Naive thymus-derived CD8-positive, alpha-beta T cell (primary cell): ENCODE measurements at places on chromosomes 1 and 21. TPM values are rescaled to one million over a fixed set of nuclear protein-coding genes. Genes with fewer than 3 reads are reported as not detected.

DNA sequence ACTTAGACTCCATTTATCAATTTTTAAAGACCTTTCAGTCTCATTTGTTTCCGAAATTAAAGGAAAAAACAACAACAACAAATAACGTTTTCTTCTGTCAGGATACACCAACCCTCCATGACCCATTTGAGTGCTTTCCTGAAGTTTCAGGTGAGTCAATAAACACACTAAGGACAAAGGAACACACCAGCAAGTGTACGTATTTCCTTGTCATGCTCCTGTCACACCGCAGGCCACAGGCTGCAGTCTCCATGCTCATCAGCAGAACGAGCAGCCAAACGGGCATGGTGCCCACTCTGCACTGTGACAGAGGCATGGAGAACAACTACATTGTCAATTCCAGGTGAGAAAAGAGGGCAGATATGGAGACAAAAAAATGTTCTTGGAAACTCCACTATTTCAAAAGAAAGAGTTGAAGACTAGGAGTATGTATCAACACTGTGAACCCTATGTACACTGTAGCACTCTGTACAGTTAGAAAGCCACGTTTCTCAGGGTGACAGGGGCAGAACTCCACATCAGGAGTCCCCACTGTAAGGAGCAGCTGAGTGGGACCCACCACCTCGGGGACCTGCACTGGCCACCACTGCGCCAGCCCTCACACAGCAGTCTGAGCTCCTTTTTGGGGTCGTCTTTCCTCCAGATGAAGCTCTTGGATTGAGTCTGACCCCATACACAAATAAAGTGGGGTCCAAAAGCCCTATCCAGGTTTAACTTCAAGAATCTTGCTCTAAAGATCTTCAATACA is 2.6 kb downstream of the PTTG1IP start:
- no peak for DNase-seq

CD46 gene
- 225 TPM for total RNA-seq

CRYAA gene
- total RNA-seq = not detected

TNFSF4 gene
- 2.3 TPM for total RNA-seq

- no peak for DNase-seq
Measured at GRCh38 chr1:201253906-201254624, 29.2 kb upstream of the PKP1 start.

DNA sequence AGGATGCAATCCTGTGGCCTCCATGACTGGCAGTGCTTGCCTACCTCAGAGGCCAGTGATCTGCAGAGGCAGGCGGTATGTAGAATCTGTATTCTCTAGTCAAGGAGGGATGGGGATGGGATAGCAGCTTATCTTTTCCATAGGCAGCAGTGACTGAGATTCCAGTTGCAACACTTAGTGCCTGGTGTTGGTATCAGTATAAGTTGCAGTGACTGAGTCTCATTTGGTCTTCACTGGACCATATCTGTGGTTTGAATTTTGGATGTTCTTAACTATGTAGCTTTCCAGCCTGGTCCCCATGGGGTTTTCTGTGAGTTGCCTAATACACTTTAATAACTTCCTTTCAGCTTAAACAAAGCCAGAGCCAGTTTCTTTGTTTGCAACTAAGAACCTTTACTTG is 16.5 kb downstream of the DYRK1A start:
- DNase-seq = no peak

- no peak for DNase-seq
Measured at GRCh38 chr1:43534256-43534655, 3.6 kb downstream of the PTPRF start.

- DNase-seq = no peak
Measured at GRCh38 chr1:212488436-212489283, 55.9 kb downstream of the NENF start.

RFX5 gene
- 64.5 TPM for total RNA-seq

CDKN2C gene
- total RNA-seq = 4.0 TPM

GRCh38 chr1:56249234-56249633 is 330.1 kb downstream of the PLPP3 start:
- no peak for DNase-seq

DNA sequence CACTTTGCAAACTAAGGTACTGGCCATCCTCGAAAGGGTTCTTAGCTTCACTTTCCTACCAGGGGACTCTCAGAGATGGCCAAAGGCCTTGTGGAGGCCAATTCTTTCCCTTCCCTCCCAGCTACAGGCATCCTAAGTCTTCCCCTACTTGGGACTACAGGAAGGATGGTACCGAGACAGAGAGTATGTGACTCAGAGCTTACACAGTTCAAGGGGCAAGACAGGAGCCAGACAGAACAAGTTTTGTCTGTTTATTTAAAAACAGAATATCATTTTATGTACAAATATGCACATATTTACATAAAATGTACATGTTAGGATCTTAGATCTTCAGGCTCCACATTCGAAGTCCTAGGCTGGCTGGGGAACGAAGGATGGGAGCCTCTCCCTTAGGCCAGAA is 1.1 kb upstream of the ARHGAP30 start:
- no peak for DNase-seq

- no peak for DNase-seq
Measured at GRCh38 chr1:245605480-245606156, 450.8 kb downstream of the KIF26B start.

DNA sequence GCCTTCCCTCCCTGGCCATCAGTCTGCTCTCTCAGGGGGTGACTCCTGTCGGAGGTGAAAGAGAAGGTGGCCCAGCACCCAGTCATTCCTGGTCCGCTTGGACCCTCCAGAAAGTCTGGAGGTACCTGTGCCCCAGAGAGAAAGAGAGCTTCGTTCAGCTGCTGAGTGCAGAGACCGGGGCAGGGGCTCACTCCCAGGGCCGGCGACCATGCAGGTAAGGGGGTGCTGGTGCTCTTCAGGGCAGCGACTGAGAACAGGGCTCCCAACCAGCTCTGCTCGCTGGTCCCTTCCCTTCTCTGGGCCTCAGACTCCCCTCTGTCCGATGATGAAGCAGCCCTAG is 30.1 kb downstream of the HSPG2 start:
- no peak for DNase-seq

RABIF gene
- 15.1 TPM for total RNA-seq

DNA sequence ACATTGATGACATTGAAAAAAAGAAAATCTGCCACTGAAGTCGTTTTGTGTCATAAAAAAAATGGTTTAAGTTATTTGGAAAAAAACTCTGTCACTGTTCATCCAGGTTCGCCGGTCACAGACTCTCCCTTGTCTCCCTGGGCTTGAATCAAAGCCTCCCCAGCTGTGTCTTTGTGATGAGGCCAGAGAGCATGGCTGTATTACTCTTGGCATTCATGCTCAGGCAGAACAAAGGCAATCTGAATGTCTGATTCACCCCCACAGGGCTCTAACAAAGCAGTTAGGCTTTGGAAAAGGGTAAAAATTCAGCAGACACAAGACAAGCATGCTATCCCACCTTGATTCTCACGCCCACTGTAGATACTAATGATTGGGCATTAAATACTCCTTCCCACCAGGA is 304.3 kb upstream of the PLD5 start:
- DNase-seq = no peak

- DNase-seq = no peak
Measured at GRCh38 chr1:1604374-1605033, 4.6 kb upstream of the FNDC10 start.

DNA sequence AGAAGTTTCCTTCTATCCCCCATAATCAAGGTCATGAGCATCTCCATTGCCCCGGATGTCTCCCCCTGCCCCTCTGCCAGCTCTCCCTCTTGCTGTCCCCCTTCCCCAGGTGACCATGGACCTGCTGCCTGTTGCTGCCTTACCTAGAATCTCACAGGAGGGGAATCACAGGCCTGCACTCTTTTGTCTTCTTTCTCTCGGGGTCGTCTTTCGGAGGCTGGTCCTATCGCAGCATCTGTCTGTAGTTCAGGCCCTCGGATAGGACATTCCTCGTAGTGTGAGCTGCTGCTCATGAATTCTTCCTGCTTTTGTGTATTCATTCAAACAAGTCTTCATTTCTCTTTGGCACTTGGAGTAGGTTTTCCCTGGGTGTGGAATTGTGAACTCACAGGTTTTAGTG is 39.9 kb upstream of the ACTRT2 start:
- DNase-seq = no peak

- DNase-seq = no peak
Measured at GRCh38 chr1:118483245-118484006, 298.4 kb upstream of the SPAG17 start.

CASQ1 gene
- total RNA-seq = not detected

SPRR2A gene
- total RNA-seq = not detected

TTLL7 gene
- not detected for total RNA-seq

DNA sequence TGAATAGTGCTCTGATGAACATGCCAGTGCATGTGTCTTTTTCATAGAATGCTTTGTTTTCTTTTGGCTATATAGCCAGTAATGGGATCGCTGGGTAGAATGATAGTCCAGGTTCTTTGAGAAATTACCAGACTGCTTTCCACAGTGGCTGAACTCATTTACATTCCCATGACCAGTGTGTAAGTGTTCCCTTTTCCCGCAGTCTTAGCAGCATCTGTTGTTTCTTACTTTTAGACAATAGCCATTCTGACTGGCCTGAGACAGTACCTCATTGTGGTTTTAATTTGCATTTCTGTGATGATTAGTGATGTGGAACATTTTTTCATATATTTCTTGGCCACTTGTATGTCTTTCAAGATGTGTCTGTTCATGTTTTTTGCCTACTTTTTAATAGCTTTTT is 784.5 kb downstream of the USP25 start:
- no peak for DNase-seq

HPDL gene
- 1.5 TPM for total RNA-seq

MAD2L2 gene
- total RNA-seq = 21.3 TPM

CAMTA1 gene
- 37.1 TPM for total RNA-seq

- no peak for DNase-seq
Measured at GRCh38 chr1:167105271-167106118, 11.6 kb downstream of the STYXL2 start.

GRCh38 chr1:107536266-107536665 is 395.4 kb downstream of the NTNG1 start:
- DNase-seq = no peak

DNA sequence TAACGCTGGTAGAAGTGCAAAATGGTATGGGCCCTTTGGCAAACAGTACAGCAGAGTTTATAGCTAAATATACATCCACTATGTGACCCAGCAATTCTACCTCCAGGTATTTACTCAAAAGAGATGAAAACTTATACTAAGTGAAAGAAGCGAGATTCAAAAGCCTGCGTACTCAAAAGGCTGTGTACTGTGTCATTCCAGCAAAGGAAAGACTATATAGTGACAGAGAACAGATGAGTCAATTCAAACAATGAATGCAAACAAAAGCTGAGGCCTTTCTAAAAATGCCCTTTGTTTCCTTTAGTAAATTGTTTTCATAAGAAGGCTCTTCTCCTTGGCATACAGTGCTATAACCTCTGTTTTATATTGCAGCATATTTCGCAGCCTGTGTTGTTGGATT is 268.8 kb upstream of the CSF3R start:
- no peak for DNase-seq

LY9 gene
- total RNA-seq = 150 TPM
